Stimulated activated CD8-positive, alpha-beta memory T cell treated with anti-CD3 and anti-CD28 coated beads, Interleukin-4, amount 100 ng/mL, for 24 hours (primary cell): ENCODE measurements at places on chromosomes 12 and 14.
A peak's percentile ranks its signal among the peaks of the same experiment; 100 is the strongest.

DNA sequence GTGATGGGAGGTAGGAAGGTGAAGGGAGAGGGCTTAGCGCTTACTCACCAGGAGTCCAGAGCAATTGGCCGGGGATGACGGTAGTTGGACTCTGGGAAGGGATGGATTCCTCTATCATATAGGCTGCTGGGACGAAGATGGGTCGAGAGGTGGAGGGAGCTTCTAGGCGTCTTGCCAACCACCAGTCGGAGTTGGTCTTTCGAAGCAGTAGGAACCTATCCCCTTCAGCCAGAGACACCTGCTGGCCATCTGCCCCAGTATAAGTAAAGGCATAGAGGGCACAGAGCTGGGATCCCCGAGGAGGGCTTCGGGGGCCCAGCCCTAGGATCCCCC, 657 bp downstream of the ARHGAP9 start:
- DNase-seq, result no peak

DNA sequence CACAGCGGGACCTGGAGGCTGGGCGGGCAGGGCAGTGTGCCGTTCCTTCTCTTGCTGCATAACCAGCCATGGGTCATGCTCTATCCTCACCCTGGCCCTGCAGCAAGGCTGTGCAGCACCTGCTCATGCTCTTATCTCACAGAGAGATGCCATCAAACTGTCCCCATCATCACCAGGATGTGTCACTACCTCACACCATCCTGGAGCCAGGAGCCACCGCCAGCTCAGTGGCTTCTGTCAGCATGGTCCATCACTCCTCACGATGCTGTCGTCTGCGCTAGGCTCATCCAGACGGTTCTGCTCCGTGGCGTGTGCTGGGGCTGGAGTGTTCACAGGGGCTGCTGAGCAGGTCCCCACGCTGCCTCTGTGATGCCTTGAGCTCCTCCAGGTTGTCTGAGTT, 77.2 kb upstream of the DYNC1H1 start:
- no peak for DNase-seq

- no peak for DNase-seq
Observed at GRCh38 chr12:94116191-94116590, 32.2 kb upstream of the PLXNC1 start.

GRCh38 chr12:25435431-25435830, 117.7 kb downstream of the LMNTD1 start:
- DNase-seq, result no peak

- no peak for DNase-seq
Observed at GRCh38 chr12:57840726-57841125, 5.8 kb downstream of the CTDSP2 start.

- no peak for DNase-seq
Observed at GRCh38 chr12:113154351-113154973, 4.9 kb downstream of the CFAP73 start.

DNA sequence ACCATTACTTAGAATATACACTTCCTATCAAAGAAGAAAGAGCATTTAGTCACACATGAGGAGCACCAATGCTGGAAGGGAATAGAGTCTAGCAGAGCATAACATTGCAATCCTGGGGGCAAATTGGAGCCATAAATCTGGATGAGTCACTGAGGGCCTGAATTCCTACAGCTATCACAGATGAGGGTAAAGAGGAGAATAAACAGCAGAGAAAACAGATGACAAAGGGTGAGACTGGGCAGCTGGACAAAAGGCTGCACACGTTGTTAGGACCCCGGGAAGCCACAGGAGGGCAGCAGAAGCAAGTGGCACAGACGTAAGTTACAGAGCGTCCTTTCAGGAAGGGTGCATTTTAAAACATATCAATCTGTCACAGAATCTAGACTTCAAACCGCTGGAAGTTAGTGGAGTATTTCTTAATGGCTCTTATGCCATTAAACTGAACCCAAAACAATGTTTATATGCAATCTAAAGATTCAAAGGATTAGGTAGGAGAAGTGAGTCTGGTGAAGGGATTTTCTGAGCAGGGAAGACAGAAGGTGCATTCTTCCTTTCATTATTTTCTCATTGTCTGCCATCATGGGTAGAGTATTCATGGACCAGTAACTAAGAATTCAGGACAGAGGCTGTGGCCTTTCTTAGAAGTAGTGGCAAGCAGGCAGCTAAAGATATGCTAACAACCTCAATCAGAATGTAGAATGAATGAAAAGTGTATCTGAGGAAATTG, 159.8 kb upstream of the DAAM1 start:
- no peak for DNase-seq

DNA sequence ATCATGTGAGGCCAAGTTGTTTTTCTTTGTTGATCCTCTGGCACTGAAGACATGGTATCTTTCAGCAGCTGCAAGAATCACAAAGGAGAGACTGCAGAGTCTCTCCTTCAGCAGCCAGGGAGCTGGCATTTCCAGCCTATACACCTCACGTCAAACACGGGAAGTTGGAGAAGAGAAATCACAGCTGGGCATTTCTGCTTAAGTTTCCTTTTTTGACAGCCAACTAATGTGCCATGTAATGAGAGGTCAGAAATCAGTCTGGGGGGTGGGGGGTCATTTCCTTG, 28.3 kb downstream of the PHLDA1 start:
- no peak for DNase-seq

DNA sequence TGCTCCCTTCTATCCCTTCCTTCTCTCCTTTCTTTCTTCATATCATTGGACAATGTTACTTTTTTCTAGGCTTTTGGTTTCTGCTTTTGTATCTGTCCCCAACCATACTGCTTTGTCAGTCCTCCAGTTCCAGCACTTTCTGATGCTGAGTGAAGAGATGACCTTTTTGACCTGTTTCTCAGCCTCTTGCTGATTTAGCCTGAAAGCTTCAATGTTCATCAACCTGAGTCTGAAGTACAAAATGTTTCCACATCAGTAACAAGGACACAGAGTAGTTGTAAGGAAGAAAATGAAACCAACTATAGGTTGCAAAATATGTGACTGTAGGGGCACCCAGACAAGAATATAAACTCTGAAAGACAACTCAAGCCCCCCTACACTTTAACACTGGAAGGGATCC, 25.2 kb upstream of the AKAP6 start:
- no peak for DNase-seq

DNA sequence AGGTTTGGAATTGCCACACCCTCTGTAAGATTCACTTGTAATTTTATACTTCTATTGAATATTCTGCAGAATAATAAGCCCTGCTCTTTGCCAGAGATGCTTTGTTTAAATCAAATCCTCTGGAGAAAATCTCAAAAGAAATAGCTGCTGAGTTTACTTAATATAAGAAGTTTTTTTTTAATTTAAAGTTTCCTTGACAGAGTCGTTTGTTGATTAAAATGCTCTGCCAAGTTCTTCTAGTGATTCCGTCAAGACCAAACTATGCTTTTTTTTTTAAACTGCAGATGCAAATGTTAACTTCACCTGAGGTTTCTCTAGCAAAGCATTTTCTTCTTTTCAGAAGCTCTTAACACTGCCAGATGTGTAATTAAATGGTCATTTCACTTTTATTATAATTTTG, 13.4 kb upstream of the NAV3 start:
- DNase-seq, result no peak

GRCh38 chr12:89542912-89543592, 17.2 kb upstream of the POC1B start:
- DNase-seq, result peak; percentile 37

DNA sequence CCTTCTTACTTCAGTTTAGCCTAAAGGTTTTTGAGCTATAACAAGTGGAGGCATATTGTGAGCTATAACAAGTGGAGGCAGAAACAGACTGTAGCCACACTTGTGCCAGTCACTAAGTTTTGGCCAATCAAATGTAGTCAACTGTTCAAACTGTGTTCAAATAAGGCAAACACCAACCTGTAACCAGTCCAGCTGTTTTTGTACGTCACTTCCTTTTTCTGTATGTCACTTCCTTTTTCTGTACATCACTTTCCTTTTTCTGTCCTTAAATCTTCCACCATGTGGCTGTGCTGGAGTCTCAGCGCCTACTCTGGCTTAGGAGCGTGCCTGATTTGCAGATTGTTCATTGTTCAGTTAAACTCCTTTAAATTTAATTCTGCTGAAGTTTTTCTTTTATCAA, 79.7 kb downstream of the FUT8 start:
- no peak for DNase-seq

GRCh38 chr14:49926803-49927202, 33.9 kb downstream of the ARF6 start:
- DNase-seq, result no peak

DNA sequence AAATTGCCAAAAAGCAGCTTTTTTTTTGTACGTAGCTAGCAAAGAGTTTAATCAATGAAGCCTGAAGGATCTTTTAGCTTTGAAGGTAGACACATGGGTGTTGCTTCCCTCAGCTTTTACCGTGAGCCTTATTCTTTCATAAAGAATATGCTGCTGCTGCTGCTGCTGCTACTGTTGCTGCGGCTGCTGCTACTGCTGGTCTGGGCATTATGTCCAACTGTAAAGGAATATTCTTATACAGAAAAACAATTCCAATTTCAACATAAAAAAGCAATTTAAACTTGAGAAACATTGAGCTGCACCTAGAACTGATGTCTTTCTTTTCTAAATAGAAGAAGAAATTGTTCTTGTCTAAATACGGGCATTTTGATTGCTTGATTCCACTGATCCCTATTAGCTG, 38.9 kb upstream of the PPP1R12A start:
- no peak for DNase-seq

DNA sequence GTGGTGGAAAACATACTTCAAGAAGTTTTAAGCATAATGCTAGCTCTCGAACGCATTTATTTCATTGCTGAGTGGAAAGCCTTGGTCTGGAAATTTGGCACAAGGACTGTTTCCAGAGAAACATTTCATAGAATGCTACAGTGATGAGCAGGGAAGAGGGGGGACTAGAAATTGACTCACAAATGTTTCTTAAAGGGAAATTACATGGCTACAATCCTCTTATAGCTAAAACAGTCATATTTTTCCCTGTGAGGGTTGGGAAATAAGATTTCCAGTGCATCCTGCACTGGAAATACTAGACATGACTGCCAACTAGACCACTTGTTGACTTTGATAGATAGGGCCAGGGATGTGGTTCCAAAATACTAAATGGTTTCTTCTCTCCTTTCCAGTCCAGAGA, 197.3 kb upstream of the RGS6 start:
- no peak for DNase-seq

DNA sequence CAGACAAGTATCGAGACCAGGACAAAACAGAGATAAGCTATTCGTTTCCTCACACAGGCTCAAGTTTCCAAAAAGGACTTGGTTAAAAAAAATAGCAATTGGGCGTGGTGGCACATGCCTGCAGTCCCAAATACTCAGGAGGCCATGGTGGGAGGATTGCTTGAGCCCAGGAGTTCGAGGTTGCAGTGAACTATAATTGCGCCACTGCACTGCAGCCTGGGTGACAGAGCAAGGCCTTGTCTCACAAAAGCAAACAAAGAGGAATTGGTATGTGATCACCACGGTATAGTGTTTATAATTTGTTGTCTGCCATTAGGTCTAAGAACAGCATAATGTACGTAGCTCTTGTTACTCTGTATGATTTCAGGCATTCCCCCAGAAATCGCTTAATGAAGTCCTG, 175.3 kb downstream of the DERA start:
- no peak for DNase-seq

DNA sequence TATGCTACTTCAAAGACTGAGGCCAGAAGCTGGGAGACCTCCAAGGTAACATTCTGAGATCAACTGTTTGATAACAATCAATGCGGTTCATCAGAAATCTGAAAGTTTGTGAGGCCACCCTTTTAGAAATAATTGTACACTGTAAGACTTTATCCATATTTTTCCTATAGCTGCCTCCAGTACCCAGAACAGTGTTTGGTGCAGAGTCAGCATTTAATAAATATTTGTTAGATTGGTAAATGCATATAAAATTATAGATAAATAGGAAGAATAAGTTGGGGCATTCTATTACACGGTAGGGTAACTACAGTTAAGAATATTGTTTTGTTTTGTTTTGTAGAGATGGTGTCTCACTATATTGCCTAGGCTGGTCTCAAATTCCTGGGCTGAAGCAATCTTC, 141.4 kb downstream of the C12orf42 start:
- DNase-seq, result no peak

DNA sequence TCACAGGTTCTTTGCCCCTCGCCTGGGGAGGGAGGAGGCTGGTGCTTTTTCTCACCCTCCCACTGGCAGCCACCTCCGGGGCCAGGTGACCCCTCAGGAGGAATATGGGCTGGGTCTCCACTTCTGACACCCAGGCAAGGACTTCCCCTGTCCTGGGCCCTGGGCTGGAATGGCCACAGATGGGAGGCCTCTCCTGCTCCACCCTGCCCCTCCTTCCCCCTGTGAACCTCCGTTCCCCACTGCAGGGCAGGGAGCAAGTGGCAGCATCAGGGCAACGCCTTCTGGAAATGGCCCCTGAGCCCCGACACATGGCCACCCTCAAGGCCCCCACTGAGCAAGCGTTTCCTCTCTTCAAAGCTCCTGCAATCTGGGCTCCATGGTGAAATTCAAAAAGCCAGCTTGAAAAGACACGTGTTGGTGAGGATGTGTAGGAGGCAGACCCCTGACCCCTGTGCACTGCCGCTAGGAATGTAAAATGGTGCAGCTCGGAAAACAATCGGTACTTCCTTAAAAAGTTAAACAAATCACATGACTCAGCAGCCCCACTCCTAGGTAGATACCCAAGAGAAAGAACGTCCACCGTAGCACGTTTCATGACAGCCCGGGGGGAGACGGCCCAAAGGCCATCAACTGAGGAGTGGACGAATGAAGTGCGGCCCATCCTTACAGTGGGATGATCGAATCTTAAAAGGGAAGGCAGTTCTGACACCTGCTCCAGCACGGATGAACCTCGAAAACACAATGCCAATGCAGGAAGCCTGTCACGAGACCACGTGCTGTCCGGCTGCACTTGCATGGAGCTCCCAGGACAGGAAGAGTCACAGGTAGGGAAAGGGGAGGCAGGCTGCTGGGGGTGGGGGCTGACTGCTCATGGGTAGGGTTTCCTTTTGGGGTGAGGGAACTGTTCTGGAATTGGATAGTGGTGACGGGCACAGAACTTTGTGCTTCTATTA, 11.5 kb downstream of the XRCC3 start:
- DNase-seq, result no peak

DNA sequence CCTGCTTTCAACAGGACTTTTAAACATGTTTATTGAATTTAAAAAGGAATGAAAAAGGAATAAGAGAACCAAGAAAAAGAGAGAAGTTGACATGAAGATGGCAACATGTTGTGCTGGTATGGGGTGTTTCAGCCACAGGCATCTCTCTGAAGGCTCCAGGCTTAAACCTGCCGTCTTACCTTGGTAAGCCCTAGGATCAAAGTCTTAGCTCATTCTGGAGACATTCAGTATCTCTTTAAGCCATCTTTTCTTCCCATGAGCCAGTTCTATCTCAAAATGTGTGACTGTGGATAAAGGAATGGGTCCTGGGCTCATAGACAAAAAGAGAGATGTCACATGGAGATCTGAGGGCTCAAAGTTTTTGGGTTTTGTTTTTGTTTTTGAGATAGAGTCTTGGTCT, 1.6 kb upstream of the TFCP2 start:
- no peak for DNase-seq
